Calu3 (cell line): ENCODE measurements at places on chromosomes 11 and 22. TPM values are rescaled to one million over a fixed set of nuclear protein-coding genes. Genes with fewer than 3 reads are reported as not detected.

The IL17REL gene
- total RNA-seq: not detected in 2 replicates

- H3K27me3 ChIP-seq: no peaks in the 10 kb centered on the region
- H3K4me1 ChIP-seq: no peaks in the 10 kb centered on the region
- DNase-seq: no peak
These were observed 7.5 kb upstream of the C11orf97 start for GRCh38 chr11:94504689-94505293.

- H3K27ac ChIP-seq: no peak overlapping the region
- no peak overlapping the region for H3K4me3 ChIP-seq
- no peaks in the 10 kb centered on the region for H3K27me3 ChIP-seq
- DNase-seq: no peak
These were observed 12.4 kb upstream of the MTMR3 start for GRCh38 chr22:29870574-29870973.

GRCh38 chr22:34017205-34017604 lies 96.9 kb upstream of the LARGE1 start:
- no peak for DNase-seq
- no peaks in the 10 kb centered on the region for H3K36me3 ChIP-seq

The C11orf87 gene
- total RNA-seq: not detected in 2 replicates

DNA sequence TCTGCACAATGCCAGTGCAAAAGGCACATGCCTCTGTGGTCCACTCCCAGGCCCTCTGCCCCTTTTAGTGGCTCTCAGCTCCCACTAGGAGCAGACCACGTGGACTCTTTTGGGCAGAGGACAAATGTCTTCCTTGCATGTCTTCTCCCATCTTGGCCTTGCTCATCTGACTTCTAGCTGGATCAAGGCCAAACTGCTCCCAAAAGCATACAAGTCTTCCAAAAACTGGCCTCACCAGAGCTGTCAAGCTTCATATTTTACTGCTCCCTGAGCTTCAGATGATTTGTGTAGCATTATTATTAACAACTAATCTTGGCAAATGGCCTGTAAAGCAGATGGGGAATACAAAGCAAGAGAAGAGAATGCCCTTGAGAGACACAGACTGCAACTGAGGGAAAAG lies 6.9 kb downstream of the SMPD1 start:
- no peaks in the 10 kb centered on the region for H3K27me3 ChIP-seq
- H3K4me3 ChIP-seq: no peak overlapping the region
- H3K36me3 ChIP-seq: no peaks in the 10 kb centered on the region
- peaks cover 20% of the 10 kb centered on the region for H3K4me1 ChIP-seq
- H3K27ac ChIP-seq: no peak overlapping the region

The TSGA10IP gene
- not detected in 2 replicates for total RNA-seq
